ENCODE measurements at places on chromosomes 3 and 15.

DNA sequence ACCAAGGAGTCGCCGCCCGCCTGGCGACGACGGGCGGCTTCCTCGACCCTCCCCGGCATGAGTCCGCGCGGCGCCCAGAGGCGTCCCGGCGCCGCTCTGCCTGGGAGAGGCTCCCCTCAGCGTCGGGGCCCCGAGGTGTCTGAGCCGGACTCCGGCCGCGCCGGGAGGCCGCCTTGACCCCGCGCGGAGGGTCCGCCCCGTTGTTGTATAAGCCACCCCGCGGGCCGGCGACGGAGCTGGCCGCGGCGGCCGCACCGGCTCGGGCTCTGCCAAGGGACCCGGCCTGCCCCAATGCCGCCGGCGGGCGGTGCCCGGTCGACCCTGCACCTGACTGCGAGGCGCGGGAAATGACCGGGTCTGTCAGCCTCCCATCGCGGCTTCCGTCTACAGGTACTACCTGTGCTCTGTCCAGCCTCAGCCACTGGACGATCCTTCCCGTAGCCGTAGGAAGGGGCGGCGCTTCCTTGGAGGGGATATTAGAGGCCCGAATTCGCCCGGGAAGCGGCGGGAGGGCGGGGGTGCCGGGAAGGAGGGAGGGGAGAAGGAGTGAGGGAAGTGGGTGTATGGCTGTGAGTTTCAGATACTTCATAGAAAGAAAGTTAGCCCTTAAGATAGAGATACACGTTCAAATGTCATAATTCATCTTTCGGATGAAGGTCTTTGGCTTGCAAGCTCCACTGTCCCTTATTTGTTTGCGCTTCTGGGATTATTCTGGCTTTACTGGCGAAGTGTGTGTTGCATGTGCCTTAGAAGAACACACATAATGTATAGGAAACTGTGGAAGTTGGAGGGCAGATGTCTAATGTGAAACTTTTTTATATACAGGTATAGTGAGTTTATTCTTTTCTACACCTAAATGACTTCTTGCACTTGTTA, 620 bp downstream of the ABHD5 start:
- DNase-seq, result peak; percentile 25

DNA sequence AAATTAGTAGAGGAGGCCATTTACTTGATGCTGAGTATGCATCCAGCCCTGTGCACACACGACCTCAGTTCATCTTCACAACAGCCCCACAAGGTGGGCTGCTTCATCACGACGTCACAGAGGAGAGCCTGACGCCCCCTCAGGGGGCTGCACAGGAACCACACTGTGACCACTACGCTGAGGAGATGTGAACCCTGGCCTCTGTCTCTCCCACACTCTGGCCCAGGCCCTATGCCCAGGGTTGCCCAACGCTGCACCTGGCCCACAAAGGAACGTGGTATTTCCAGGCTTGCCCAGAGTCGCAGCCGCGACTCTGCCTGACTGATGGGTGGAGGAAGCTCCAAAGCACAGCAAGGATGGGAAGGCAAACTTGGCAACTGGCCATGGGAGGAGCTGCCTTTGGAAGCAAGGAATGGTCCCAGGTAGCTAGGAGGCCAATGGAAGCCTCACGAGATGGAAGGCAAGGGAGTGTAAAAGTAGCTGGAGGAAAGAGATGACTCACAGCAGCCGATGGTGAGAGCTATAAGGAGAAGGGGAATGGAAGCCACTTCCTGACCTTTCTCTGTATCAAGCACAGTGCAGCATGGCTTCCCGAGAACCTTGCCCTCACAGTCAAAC, 226.0 kb downstream of the KLF13 start:
- DNase-seq, result no peak

DNA sequence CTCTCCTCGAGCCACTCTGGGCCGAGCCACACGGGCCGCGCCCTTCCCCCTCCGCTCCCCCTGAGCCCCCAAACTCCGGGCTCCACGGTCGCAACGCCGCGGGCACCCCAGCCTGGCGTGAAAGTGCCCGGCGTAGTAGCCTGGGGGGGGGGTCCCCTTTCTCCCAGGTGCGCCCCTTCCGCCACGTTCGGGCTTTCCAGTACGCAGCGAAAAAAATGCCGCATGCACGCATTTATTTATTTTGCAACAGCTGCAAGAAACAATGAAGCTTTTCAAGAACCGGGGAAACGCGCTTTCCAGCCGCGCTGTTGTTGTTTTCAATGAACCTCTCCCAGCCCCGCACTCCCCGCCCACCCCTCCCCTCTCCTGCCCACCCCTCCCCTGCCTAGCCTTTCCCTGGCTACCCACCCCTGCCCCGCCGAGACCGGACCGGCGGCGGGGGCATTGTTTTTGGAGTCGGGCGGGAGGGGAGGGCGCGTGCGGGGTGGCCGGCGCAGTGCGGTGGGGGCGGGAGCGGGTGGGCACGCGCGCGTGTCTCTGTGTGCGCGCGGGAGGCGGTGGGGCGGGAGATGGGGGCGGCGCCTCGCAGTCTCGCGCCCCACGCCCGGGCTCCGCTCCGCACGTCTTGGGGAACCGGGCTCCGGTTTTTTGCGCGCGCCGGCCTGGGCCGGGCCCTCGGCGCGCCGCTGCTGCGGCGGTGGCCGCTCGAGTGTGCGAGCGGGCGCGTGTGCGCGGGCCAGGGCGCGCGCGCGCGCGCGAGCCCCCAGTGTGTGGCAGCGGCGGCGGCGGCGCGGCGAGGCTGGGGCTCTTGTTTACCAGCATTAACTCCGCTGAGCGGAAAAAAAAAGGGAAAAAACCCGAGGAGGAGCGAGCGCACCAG, at the start of gene IGF1R:
IGF1R (plus strand) TSS at position 766 of the 880 bp plus-strand sequence. CDS start 1,043 bp downstream, outside the sequence.
- DNase-seq, result peak; percentile 86

- no peak for DNase-seq
Measured at GRCh38 chr15:69753867-69754266, 301.2 kb downstream of the RPLP1 start.

DNA sequence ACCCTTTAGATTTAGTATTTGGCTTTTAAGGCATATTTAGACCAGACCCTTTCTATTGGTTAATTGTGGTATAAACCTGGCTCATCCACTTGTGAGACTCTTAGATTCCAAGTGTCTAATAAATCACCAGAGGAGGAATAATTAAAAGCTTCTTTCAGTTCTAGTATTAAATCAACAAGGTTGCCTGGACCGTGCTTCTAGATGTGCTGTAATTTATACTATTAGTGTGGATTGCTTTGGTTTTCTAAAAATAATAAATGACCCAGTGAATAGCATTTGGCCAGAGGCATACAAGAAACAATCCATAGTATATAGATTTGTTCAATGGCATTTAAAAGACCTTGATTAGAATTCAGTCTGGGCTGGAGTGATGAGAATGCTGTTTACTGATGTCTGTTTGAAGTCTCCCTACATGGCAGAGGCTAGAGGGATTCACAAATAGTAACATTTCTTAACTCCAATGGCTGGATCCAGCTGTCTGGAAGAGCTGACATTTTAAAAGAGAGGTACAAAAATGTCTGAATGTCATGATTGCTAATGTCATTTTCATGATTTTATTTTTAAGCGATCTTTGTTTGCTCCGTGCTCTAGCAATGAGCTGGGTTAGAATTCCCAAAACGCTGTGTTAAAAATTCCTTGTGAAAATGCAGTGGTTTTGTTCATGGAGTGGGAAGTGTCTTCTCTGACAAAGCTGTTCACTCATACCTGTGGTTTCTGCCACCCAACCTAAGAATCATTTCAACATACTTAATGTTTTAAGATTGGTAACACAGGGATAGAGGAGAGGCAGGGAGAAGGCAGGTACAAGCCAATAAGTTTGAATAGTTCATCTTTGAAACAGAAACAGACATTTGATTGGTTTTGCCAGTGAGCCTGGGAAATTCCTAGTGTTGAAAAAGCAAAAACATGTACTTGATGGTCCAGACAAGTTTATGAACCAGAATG, 89.9 kb downstream of the RBMS3 start:
- DNase-seq, result no peak

- no peak for DNase-seq
Measured at GRCh38 chr3:39220407-39221140, 28.2 kb upstream of the XIRP1 start.

DNA sequence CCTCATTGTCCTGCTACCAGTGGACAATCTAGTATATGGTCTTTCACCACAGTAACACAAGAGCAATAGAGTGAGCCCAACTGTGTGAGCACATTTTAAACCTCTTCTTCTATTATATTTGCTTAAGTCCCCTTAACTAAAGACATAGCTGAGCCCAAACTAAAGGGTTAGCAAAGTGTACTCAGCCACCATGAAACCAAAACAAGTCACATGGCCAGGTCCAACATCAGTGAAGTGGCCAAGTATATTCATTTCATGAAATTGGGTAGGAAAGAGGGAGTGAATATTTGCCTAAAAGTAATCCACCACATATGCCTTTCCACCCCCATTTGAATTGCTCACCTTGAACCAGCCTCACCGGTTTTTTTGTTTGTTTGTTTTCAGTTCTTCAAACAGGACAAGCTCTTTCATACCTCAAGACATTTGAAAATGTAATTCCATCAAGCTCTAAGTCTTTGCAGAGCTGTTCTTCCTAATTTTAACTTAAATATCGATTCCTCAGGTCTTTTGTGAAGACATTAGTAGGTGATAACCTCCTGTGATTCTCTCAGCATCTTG, 327.0 kb upstream of the SEMA6D start:
- no peak for DNase-seq

- no peak for DNase-seq
Measured at GRCh38 chr3:10946526-10946925, 46.0 kb upstream of the SLC6A1 start.

DNA sequence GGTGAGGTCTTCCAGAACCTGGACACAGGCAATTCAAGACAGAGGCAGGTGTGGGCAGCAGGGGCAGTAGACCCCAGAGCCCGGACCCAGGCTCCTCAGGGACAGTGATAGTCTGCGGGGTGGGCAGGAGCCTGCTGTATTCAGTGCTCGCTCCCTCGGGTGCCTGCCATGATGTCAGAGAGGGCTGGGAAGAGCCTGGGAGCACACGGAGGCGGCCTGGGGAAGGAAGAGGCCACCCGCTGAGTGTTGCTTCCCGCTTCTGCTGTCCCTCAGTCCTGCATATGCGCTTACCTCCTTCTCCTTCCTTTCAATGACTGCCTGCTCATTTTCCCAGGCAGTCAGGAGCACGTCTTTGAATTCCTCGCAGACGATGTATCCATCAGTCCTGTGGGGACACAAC, 22.8 kb downstream of the TMEM43 start:
- DNase-seq, result no peak
